ENCODE measurements at places on chromosomes 7 and 10.

DNA sequence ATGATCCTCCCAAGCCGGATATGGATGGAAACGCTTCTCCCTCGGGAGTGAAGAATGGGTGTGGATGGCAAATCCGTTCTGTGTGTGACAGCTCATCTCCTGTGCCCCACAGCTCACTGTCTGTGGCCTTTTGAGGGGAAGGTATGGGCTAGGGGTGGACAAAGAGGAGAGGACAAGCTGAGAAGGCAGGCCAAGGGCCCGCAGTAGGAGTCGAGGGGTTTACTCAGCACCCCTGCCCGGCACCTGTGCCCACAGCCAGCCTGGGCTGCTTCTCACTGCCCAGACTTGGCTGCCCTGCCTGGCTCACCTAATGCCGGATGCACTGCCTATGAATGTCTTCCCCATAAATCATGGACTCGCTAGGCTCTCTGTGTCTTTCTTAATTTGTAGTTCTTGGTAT, 503.8 kb downstream of the TCERG1L start:
- DNase-seq: no peak

DNA sequence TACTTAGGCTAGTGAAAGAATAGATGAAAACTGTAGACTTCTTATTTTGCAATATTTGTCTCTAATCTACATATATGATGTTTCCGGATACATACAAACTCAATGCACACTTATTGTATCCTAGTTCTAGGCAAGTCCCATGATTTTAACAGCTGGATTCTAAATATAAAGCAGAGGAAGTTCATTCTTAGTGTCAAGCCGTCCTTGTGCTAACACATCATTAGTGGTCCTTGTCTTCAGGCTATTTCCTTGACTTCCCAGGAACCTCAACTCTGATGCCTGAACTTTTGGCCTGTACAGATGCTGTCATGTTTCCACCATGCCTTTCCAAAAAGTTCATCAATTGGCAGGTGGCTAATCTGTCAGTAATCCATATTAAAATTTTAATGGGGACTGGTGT, 301.9 kb upstream of the DGKB start:
- DNase-seq: no peak

GRCh38 chr10:35223016-35223415, 96.4 kb downstream of the CREM start:
- DNase-seq: peak; percentile 14

- no peak for DNase-seq
These were observed 62.2 kb downstream of the PPP1R9A start for GRCh38 chr7:94969434-94970084.

DNA sequence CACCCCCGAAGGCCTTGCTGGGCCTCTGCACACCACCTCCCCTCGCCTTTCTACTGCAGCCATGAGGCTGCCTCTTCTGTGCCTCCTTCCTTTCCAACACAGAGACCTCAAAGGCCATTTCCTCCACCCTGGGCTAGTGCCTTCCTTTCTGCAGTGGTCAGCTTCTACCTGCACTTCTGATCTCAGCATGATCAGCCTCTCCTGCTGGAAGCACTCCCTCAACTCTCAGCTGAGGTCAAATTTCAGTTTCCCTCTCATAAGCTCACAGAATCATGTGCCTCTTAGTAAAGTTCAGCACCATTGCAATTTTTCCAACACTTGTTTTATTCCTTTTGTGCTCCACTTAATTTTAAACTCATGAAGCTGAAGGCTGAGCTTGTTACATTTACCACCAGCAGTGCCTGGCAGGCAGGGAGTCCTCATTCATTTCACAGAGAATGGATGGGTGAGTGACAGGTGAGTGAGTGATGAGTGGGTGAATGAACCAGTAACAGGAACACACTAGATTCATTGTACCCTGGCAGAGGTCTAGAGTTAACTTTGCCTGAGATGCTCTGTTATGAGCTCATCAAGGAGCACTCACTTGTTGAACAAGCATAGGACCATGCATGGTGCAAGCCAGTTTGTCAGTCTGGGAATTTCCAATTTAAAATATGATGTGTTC, 124.0 kb upstream of the PRSS58 start:
- DNase-seq: no peak

DNA sequence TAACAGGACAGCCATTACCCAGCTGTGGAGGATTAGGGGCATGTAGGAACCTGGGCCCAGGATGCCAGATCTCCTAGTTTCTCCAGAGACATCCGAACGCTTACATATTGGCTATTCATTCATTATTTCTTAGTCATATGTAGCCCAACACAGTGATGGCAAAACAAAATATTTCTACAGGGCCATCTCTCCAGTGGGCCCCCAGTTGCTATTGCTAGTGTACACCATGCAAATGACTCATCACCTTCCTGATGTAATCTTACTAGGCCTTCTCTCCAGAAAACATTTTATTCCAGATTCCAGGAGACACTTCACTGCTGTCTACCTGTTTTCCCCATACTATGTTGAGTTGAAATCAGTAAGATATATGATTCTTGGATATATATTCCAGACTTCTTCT, 201.7 kb downstream of the PLXDC2 start:
- no peak for DNase-seq

GRCh38 chr10:62815381-62816075, 638 bp downstream of the EGR2 start:
- DNase-seq: no peak

- no peak for DNase-seq
These were observed 410.9 kb downstream of the TCERG1L start for GRCh38 chr10:130900441-130901160.

DNA sequence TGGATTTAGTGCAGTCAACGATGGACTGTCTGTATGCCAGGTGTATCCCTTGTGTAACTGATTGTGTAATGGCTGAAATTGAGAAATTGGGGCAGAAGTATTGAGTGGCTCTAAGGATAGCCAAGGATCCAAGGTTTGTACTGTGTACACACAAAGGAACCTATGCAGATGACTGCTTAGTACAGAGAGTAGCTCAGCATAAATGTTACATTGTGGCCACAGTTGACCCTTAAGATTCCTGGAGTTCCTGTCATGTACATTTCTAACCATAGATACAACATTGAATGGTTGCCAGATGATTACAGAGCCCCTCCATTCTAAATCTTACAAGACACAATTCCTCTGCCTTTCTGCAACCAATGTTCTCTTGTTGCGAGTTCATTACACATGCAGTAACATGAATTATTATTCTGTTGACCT, 25.3 kb downstream of the CCDC126 start:
- no peak for DNase-seq

- peak; percentile 19 for DNase-seq
These were observed 37.7 kb downstream of the ASB13 start for GRCh38 chr10:5628451-5629302.

DNA sequence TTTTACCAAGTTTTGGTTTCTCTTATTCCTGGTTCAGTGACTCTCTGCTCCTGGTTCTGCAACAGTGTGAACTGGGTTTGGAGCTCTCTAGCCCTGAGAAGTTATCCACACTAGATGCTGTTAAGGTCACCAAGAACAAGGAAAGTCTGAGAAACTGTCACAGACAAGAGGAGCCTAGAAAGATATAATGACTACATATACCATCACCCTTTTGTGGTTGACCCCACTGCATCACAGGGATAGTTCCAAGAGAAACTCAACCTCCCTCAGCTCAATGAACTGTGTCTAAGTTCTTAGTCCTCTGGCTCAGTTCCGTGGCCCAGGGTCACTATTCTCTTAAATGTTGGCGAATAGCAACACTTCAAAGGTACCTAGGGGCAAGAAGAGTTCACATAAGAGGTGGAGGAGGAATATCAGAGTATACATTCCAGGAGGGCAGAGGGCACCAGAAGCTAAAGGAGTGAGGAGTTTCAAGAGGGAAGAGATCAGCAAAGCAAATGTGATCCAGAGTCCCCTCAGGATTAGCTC, 171.5 kb downstream of the BUB3 start:
- DNase-seq: no peak

GRCh38 chr10:129411772-129412171, 55.3 kb upstream of the MGMT start:
- no peak for DNase-seq

- DNase-seq: no peak
These were observed 57.0 kb downstream of the NUDCD3 start for GRCh38 chr7:44433255-44434022.

DNA sequence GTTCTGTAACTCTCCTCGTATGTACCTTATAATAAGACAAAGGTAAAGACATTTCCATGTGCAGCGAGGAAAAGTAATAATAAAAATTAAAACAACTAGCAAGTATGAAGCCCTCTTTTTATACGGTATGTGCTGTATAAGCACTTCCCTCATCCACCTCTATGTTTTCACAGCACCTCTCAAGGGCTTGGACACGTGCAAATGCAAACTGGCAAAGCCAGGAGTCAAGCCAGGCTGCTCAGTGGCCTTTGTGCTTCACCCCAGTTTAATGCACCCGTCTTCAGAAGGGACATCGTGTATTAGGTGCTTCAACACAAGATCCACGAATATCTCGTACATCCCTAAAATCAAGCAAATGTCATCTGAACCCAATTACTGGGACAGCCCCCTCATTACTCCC, 1.3 kb upstream of the DGKI start:
- no peak for DNase-seq

DNA sequence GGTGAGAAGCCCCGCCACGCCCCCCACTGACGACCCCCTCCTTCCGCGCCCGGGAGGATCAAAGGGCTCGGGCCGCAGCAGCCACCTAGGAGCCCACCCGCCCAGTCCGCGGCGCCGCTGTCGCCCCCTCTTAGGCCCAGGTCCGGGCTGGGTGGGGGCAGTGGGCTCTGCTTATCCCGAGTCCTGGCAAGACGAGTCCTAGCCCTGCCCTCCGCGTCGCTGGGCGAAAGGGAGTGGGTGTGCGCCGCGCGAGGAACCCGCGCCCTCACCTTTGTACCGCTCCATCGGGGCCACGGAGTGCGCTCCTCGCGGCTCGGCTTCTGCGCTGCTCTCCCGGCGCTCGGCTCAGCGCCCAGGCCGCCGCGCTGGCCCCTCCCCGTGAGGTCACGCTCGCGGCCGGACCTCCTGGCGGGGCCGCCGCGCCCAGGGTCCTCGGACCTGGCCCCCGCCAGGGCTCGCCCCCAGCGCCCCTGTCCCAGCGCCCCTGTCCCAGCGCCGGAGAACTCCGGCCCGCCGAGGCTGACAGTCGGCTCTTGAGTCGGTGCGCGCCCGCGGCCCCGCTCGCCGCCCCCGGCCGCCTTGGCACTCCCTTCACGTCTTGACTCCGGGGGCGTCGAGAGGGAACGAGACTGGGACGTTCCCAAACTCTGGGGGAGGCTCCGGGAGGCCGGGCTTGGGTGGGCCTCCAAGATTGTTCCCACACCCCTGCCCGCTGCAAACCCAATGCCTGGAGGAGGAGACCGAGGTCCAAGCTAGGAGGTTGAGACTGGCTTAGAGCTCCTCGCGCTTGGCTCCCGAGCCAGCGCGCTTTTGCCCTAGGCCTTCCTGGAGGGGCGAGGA, at the start of gene AFAP1L2:
Gene AFAP1L2 (minus strand): TSS at position 332 of the 840 bp plus-strand sequence. CDS start 47 bp downstream, at position 285.
- peak; percentile 17 for DNase-seq

DNA sequence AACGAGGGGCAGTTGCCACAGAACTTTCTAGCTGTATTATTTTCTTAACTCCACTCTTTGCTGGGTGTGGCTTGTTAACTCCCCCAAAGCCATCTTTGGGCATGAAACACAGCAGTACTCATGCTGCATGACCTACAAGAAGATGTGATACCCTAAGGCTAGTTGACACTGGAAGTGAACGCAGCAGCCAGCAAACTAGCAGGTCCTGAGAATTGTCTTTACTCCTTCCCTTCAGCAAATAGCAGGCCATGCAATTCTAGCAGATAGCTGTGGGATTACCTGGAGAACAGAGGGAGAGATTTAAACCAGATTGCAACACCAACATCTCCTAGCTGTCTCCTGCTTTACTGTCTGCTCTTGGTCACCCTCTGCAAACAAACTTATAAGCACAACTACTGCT, 688.0 kb upstream of the ZWINT start:
- no peak for DNase-seq

GRCh38 chr7:102095321-102096011, 191.2 kb upstream of the SH2B2 start:
- no peak for DNase-seq

GRCh38 chr7:157279741-157280215, 57.0 kb upstream of the DNAJB6 start:
- DNase-seq: no peak

- DNase-seq: no peak
These were observed 31.0 kb downstream of the CDCA7L start for GRCh38 chr7:21914671-21915070.

DNA sequence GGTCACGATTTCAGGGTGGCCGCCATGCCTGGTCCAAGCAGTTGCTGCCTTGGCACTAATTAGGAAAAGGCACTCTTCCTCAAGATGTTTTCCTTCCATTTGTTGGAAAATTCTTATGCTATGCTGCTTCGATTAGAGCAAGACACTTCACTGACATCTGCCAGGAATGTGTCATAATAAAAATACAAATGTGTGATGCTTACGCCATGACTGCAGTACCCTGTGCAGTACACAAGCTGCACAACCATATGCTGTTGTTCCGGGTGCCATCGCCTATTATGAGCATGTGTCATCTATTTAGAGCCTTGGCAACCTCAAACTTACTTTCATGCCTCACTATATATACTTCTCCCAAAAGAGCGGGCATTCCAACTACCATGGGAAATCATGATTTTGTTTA, 14.9 kb upstream of the MPP7 start:
- no peak for DNase-seq

- DNase-seq: peak; percentile 45
These were observed 682 bp downstream of the TBXAS1 start for GRCh38 chr7:139829775-139830117.

DNA sequence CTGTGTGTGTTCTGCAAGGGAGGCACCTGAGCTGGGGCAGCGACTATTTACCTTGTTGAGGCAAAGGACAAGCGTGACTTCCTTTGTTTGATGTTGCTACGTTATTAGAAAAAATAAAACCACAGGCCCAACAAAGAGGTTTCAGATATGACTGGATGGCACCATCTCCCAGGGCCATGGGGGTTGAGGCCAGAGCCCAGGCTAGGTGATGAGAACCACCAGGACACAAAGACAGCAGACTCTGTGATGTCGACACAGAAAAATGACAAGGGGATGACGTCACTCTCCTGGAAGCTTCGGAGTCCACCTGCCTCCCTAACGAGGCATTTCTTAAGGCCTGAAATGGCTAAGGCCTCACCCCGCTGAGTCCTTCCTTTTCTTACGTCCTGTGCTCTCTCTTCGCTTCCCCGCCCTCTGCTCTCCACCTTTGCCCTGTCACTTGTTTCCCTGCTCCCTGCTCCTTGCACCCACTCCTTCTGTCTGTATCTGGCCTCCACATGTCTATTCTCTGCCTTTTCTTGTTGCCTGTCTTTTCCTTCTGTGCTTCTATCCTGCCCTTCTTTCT, 83.0 kb upstream of the ADRB1 start:
- peak; percentile 17 for DNase-seq

DNA sequence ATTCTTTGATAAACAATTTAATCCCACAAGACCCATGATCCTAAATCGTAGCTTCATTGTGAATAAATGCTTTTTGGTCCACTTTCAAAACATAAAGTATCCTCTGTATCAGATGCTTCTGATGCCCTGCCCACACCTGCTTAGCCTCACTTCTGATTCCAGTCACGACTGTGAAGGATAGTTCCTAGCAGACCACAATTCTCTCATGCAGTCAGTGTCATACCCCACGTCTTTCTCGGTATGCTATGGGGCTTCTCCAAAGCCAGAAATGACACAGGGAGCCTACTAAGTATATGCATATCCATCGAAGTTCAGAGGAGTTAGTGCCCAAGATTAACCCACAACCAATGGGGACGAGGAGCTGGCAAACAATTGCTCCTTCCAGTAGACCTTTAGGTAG, 27.6 kb upstream of the CTNNA3 start:
- DNase-seq: no peak

GRCh38 chr10:120087109-120087508, 194.6 kb downstream of the SEC23IP start:
- no peak for DNase-seq

- no peak for DNase-seq
These were observed 496.7 kb downstream of the SH2D4B start for GRCh38 chr10:81034383-81034782.
